NCI-H1105 treated with DMSO at 0.1 percent for 48 hours (cell line): ENCODE measurements at places on chromosomes 12 and 14.

- no peak for DNase-seq
These were observed 400.5 kb downstream of the ETNK1 start for GRCh38 chr12:23025372-23026016.

DNA sequence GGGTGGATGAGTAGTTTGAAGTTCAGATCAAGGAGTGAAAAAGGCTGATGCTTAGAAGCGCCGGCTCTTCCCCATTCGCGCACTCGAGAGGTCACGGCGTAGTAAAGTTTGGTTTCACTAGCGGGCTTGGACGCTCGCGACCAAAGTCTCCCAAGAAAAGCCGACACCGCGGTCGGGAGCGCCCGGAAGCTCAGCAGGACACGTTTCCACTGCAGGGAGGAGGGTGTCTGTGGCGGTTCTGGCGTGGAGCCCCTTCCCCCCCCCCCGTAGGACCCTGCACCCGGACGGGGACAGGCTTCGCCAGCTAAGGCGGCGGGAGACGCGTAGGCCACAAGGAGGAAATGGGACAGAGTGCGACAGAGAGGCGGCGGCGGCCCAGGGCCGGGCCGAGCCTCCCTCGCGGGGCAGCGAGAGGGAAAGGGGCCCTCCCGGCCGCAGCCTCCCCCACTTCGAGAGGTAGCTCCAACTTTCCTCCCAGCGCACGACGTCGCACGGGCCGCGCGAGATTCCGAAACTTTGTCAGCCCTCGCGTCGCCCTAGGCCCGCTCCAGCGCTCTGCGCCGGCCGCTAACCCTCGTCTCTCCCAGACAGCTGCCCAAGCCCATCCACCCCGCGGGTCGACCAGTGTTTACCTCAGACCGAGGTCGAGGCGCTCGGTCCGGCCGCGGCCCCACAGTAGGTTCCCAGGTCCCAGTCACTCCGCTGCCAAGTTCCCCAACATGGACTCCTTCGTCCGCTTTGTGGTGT lies 480 bp downstream of the SCAF11 start:
- DNase-seq = peak; percentile 75

DNA sequence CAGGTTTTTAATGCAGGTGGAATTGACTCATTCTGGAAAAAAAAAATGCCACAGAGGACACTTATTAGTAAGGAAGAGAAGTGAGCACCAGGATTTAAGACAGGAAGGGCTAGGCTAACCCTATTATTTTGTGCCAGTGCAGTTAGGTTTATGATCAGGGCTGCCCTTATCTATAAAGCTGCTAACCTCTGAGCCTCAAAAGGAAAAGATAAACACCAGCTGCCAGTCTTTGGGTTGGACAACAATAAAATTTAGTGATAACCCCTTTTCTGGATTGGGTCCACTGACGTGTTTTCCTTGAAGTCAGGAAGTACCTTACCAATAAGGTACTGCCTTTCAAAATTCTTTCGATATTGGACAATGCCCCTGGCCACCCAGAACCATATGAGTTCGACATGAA lies 128.9 kb downstream of the NUBPL start:
- no peak for DNase-seq

GRCh38 chr14:95355422-95355821 lies 35.7 kb upstream of the CLMN start:
- DNase-seq = no peak

DNA sequence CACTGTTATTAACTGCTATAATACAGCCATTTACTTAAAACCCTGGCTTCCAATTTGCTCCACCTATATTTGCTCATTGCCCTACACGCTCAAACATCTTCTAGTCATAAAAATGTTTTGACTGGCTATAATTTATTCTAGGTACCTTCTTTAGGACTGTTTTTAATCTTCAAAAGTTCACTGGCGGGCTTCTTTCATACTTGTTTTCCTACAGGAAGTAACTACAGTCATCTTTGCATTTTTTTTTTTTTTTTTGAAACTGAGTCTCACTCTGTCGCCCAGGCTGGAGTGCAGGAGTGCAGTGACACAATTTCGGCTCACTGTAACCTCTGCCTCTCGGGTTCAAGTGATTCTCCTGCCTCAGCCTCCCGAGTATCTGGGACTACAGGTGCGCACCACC lies 32.5 kb downstream of the MPHOSPH9 start:
- DNase-seq = no peak
